Fibroblast of lung (primary cell): ENCODE measurements at places on chromosomes 3 and 15.
A peak's percentile ranks its signal among the peaks of the same experiment; 100 is the strongest.

GRCh38 chr3:31485196-31485595 is 47.5 kb upstream of the STT3B start:
- no peak for DNase-seq

GRCh38 chr15:29319823-29320222 is 50.2 kb upstream of the NSMCE3 start:
- DNase-seq: no peak

DNA sequence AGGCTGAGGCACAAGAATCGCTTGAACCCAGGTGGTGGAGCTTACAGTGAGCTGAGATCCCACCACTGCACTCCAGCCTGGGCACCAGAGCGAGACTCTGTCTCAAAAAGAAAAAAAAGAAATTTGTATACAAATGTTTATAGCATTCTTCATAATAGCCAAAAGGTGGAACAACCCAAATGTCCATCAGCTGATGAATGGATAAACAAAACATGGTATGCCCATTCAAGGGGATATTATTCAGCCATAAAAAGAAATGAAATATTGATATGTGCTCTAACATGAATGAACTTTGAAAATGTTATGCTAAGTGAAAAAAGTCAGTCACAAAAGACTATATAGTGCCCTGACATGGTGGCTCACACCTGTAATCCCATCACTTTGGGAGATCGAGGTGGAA is 11.4 kb downstream of the LHFPL4 start:
- DNase-seq: no peak

- no peak for DNase-seq
These were observed 153.1 kb downstream of the SEMA6D start for GRCh38 chr15:47870300-47870955.

- peak; percentile 93 for DNase-seq
These were observed 21.9 kb downstream of the ATOSA start for GRCh38 chr15:52657338-52657737.

- no peak for DNase-seq
These were observed 213.4 kb upstream of the SLC2A2 start for GRCh38 chr3:171239757-171240503.

DNA sequence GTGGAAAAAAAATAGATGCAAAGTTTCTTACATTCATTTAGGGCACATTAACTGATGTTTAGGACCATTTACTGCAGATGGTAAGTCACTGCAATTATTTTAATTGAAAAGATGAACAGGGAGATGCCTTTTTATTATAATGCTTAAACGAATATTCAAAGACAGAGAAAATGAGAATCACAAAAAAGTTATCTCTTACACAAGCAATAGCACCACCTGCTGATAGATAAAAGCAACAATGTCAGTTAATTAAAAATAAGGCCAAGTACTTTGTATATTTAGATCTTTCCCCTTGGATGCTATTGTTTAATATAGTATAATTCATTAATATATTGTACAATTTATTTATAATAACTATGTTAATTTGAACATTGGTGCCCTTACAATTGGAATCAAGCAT is 55.9 kb downstream of the IFT80 start:
- peak; percentile 49 for DNase-seq

DNA sequence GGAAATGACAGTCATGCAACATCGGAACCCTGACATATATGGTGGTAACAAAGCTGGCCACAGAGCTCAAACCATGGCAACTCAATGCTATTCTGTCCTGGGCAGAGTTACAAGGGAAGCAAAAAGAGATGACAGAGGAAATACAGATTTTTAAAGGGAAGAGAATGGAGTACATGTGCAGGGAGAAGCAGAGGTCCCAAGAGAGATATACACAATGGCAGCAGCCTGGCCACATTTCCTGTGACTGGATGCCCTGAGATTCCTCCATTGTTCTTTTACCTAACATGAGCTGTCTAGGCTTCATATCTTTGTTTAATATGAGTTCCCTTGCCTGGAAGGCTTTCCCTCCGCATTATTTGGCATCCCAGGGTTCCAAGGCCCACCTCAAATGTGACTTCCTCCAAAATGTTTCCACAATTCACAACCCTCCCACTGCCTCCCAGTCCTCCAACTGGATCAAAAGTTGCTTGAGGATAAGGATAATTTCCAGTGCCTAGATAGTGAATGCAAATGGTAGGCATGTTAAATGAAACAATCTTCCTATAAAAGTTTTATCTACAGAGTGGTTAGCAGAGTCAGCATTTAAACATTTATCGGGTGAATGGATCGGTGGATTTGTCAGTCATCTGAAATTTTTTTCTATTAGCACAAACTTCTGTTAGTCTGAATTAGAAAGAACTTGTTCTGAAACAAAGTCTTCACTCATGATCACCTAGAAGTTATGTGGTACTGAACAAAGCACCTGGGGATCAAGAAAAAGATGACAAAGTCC is 86.2 kb downstream of the DHX30 start:
- no peak for DNase-seq

DNA sequence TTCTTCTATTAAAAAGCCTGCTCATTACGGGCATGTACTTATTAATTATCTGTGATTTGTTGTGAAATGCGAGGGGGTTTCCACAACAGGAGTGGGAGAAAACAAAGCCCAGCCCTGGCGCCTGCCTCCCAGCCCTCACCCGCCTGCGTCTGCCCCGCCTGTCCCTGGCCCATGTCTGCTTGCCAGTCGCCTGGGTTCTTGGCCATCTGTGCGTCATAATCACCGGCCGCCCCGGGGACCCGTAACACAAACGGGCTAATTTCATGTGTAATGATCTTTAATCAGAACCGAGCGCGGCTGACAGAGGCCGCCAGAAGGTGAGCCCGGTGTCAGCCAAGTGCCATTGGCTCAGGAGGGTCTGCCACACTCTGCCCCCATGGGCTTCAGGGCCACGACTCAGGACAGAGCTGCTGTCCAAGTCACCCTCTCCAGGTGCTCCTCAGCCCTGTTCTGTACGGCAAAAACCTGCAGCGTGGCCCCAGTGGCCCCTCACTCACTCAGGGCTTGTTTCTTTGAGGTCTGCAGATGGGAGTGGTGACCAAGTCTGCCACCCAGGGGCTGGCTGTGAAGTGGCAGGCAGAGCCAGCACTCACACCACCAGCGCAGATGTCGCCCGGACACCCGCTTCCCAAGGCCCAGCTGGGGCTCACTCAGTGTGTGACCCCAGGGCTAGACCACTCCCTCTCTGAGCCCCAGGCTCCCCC is 28.8 kb upstream of the TMEM115 start:
- DNase-seq: no peak

- DNase-seq: no peak
These were observed 45.4 kb downstream of the EPHB1 start for GRCh38 chr3:134840459-134840858.

- no peak for DNase-seq
These were observed 16.4 kb upstream of the CBLB start for GRCh38 chr3:105885256-105885655.

DNA sequence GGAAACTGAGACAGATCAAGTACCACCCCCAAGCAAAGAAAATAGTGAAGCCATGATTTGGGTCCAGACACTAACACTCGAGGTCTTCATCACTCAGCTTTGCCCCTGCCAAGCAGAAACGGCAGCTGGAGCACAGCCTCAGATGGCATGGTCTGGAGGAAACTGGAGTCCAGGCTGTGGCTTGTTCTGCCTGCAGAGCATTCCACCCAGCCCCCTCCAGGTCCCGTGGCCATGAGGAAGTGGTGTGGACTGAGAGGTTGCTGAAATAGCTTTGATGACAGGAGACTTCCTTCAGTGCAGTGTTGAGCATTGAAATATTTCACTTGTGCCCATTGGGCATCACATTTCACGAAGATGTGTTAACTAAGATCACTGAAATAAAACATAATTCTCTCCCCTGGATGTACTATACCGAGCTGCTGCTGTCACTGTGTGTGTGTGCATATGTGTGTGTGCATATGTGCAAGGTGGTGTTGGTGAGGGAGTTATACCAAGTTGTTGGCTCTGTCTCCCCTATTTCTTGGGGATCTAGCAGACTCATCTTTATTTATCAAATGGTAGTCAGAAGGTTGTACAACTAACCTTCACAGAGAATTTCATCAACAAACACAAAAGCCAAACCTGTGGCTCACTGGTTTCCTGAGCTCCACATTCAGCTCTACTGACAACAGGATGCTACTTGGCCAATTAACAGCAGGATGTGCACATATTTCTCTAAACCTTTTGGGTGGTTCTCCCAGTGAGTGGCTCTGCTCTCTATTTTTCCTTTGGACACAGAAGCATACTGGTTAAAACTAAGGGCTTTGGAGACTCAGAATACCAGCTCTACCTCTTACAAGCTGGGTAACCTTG is 660.1 kb upstream of the CFAP20DC start:
- DNase-seq: no peak

GRCh38 chr3:155525324-155525833 is 219.5 kb downstream of the PLCH1 start:
- no peak for DNase-seq

DNA sequence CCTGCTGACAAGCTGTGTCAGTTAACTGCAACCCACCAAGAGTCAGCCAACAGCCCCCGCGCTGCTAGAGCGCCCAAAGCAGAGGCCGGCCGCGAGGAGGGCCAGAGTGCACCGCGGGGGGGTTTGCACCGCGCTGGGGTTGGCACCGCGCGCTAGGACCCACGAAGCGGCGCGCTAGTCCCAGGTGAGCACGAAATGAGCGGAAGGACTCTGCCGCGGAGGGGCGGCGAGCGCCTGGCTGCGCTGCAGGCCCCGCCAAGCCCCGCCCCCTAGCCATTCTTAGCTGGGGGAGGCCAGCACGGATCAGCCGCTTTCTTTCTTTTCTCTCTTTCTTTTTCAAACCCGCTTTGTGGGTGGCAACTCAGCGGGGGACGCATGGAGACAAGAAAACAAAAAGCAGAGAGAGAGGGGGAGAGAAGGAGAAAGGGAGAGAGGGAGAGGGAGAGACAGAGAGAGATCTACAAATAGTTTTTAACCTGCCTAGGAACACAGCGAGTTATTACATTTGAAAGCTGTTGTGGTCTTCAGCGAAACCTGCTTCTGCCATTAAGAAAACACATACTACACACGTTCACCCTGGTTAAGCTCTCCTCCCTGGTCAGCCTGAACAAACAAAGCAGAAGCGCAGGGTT is 6.9 kb upstream of the FOXB1 start:
- DNase-seq: no peak

GRCh38 chr3:48112813-48113212 is 75.4 kb downstream of the CDC25A start:
- DNase-seq: no peak

GRCh38 chr15:28935316-28935715 is 49.5 kb downstream of the APBA2 start:
- no peak for DNase-seq

DNA sequence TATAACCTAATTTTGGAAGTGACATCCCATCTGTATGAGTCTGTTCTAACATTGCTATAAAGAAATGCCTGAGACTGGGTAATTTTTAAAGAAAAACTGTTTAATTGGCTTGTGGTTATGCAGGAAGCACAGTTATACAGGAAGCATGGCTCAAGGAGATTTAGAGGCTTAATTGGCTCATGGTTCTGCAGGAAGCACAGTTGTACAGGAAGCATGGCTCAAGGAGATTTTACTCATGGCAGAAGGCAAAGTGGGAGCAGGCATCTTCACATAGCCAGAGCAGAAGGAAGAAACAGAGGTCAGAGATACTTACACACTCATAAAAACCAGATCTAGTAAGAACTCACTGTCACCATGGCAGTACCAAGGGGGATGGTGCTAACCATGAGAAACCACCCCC is 193.1 kb upstream of the ADAMTS9 start:
- DNase-seq: no peak

- no peak for DNase-seq
These were observed 285.7 kb upstream of the STT3B start for GRCh38 chr3:31247063-31247447.

GRCh38 chr3:64271631-64272030 is 46.4 kb upstream of the PRICKLE2 start:
- peak; percentile 7 for DNase-seq

GRCh38 chr3:134106580-134106979 is 76.9 kb upstream of the SLCO2A1 start:
- no peak for DNase-seq

DNA sequence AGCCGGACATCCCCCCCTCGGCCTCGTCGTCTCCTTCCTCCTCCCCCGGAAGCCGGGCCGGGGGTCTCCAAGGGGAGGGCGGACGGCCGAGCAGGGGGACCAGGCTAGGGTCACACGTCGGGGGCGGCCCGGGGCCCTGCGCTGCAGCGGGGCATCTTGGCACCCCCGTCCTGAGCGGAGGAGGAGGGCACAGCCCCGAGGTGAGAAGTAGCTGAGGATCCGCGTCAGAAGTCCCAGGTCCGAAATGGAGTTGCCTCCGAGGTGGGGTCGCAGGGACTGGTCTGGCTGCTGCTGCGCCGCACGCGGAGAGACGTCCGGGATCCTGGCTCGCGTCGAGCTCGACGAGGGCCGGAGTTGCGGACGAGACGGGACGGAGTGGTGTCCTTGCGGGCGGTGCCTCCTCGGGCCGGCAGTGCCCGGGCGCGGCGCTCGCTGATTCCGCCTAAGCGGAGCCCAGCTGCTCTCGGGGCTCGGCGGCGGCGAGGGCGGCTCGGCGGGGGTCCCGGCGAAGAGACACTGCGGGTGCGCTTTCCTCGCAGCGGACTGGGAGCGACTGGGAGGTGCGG is at the start of gene ADCY5:
ADCY5 (minus strand) TSS at position 555 of the 566 bp plus-strand sequence; CDS start at position 10, 545 bp downstream.
- DNase-seq: no peak

DNA sequence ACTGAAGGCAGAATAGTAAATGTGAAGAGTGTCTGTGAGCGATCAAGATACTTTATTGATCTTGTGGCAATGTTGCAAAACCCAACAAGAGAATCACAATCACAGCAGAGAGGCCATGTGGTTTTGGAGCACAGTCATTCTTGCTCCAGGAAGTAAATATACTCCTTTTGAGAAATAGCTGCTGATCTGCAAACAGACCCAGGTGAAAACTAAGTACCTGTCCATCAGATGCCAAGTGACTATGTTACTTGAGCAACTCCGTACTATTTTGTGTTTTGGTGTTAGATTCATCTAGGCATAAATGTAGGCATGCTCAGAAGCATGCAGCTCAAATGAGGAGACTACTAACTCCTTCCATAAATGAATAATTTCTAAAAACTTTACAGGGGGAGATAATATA is 627.9 kb downstream of the ZBBX start:
- no peak for DNase-seq

DNA sequence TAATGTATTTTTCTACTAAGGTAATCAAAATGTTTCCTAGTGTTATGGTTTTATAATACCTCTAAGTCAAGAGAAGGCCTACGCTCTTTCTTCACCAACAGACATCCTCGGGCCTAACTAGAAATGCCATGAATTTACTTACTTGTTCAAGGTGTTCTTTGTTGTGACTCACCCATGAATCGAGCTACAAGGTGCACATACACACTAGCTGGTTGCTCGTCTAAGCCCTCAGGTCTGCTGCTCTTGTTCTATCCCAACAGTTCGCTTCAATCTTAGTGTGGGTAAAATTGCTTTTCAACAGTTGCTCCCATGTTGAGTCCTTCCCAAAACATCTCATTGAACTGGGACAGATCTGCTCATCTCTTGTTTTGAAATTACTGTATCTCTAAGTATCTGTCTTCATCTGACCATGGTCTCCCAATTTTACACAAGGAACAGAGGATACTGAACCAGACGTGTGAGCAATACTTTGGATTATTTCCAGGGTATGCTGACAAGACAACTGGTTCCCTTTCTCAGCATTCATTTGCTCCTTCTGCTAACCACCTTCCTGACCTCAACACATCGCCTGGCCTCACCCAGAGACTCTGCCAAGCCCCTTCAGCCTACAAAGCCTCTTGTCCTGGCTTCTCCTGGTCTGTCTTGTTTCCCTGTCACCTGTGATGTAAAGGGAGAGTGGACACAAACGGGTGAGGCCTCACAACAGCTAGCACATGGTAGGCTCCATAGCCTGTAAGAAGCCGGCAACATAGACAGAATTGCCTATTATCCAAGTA is 84.2 kb downstream of the NEDD4 start:
- peak; percentile 22 for DNase-seq
